ENCODE measurements at places on chromosomes 7 and 10. TPM values are rescaled to one million over a fixed set of nuclear protein-coding genes. Genes with fewer than 3 reads are reported as not detected.

FKBP6 gene
- not detected for total RNA-seq

MYO1G gene
- 1.1 TPM for total RNA-seq

CCT6A gene
- total RNA-seq = 52.3 TPM

TSC22D4 gene
- 36.8 TPM for total RNA-seq

NAT16 gene
- 1.3 TPM for total RNA-seq

SLC26A5 gene
- 0.09 TPM for total RNA-seq

- H3K4me1 ChIP-seq = peaks cover 12% of the 10 kb centered on the region
- peak within 1 kb of the TSS; percentile 66 for H3K27ac ChIP-seq
- H3K36me3 ChIP-seq = no peaks in the 10 kb centered on the region
- H3K27me3 ChIP-seq = no peaks in the 10 kb centered on the region
- DNase-seq = peak; percentile 88
These were observed at the start of gene NIPSNAP2 for GRCh38 chr7:55964261-55965099. Gene NIPSNAP2 (plus strand): TSS chr7:55964585. CDS start chr7:55964610, 25 bp downstream.

- no peak overlapping the region for H3K27ac ChIP-seq
- DNase-seq = no peak
- H3K27me3 ChIP-seq = no peaks in the 10 kb centered on the region
- no peaks in the 10 kb centered on the region for H3K36me3 ChIP-seq
- no peak overlapping the region for H3K4me3 ChIP-seq
These were observed 81.7 kb downstream of the HDAC9 start for GRCh38 chr7:18577096-18577771.

GRCh38 chr7:38049679-38050078 lies 128.4 kb upstream of the STARD3NL start:
- H3K4me3 ChIP-seq = no peak overlapping the region
- H3K4me1 ChIP-seq = no peaks in the 10 kb centered on the region
- H3K27me3 ChIP-seq = no peaks in the 10 kb centered on the region
- H3K27ac ChIP-seq = no peak overlapping the region
- H3K36me3 ChIP-seq = no peaks in the 10 kb centered on the region

DNA sequence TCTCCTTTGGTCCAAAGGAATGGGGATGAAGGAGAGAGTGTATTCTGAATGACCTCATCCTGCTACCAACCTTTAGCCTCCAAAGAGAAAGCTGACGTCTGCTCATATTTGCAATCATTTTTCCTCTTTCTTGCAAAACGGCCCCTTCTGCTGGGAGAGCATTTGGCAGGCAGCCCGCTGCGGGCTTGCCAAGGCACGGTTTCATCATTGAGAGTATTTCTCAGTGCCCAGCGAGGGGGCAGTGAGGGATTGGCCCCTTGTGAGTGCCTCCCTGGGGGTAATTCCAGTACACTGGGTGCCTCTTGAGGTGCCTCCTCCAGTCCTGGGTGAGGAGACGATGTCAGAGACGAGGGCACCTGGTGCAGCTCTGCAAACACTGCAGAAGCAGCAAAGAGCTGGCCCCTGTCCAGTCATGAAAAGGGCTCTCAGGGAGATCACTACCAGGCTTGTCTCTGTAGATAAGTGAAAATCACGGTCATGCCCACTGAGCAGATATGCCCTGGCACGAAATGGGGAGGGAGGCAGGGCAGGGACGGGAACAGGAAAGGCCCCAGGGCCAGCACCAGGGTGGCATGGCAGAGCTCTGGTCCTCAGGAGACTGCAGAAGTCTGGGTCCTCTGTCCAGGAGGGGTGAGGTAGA lies 48.7 kb upstream of the SHH start:
- H3K4me3 ChIP-seq = no peak overlapping the region
- H3K27ac ChIP-seq = no peak overlapping the region
- DNase-seq = peak; percentile 35
- no peaks in the 10 kb centered on the region for H3K36me3 ChIP-seq

DNA sequence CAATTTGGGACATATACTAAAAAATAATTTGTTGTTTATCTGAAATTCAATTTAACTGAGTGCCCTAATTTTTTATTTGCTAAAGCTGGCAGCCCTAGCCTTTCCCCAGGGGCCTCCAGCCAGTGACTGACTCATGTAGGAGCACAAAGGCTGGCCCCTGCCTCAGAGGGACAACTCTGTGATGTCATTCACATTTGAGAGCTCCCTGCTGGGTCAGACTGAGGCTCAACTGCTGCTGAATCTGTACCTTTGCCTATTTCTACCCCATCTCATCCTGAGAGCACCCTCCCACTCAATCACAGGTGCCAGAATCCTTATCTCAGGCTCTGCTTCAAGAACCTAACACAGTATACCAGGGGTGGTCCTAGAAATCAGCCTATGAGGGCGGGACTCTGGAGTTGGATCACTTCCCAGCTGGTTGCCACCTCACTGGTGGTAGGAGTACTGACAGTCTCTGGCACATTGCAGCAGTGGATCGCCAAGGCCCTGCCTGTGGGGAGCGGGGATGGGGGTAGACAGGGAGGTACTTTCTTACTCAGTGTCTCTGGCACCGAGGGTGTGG lies 11.6 kb downstream of the GCK start:
- H3K27me3 ChIP-seq = no peaks in the 10 kb centered on the region
- no peak overlapping the region for H3K4me3 ChIP-seq
- H3K27ac ChIP-seq = no peak overlapping the region
- H3K36me3 ChIP-seq = no peaks in the 10 kb centered on the region

- no peaks in the 10 kb centered on the region for H3K4me1 ChIP-seq
- no peak for DNase-seq
- no peaks in the 10 kb centered on the region for H3K27me3 ChIP-seq
- H3K27ac ChIP-seq = no peak overlapping the region
These were observed 8.2 kb upstream of the FAS start for GRCh38 chr10:88982366-88982765.

DNA sequence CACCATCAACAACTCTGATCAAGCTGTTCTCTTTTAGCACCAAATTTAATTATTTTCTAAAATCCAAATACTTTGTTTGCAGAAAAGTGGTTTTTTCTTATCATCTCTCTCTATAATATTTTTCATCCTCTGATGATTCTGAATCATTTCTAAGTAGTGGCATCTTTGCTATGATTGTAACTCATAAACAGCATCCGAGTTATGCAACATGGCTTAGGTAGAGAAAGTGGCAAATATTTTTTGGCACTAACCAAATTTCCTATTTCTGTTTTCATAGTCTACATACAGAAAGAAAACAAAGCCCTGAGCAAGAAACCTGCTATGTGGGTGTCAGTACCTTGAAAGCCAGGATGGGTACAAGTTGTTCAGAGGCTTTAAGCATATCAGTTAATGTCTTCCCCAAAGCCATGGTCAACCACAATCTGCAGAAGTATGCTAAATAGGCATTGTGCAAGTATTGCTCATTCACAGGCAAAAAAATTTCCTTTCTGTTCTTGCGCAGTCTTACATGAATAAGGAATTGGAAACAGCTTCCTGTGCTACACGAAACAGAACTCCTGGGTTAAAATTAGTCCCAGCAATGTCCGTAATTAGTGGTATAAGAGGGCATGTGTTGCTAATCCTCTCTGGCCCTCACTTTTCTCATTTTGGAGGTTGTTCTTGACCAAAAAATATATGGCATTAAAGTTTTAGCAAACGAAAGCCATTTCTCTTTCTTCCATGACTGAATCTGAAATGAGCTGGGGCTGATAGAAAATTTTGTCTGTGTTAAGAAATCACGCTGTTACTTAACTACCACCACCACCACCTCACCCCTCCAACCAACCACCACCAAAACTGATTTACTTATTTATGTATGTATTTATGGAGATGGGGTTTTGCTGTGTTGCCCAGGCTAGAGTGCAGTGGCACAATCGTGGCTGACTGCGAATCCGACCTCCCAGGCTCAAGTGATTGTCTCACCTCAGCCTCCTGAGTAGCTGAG lies 325.6 kb upstream of the MAGI2 start:
- H3K4me1 ChIP-seq = no peaks in the 10 kb centered on the region
- no peaks in the 10 kb centered on the region for H3K27me3 ChIP-seq
- H3K4me3 ChIP-seq = no peak overlapping the region
- H3K36me3 ChIP-seq = no peaks in the 10 kb centered on the region
- no peak overlapping the region for H3K27ac ChIP-seq
- no peak for DNase-seq

- no peaks in the 10 kb centered on the region for H3K27me3 ChIP-seq
- no peaks in the 10 kb centered on the region for H3K36me3 ChIP-seq
- no peak overlapping the region for H3K27ac ChIP-seq
- no peak overlapping the region for H3K4me3 ChIP-seq
- H3K4me1 ChIP-seq = no peaks in the 10 kb centered on the region
These were observed 263.5 kb upstream of the PODXL start for GRCh38 chr7:131819891-131820290.

- H3K36me3 ChIP-seq = no peaks in the 10 kb centered on the region
- DNase-seq = peak; percentile 4
- no peak overlapping the region for H3K4me3 ChIP-seq
- peaks cover 16% of the 10 kb centered on the region for H3K4me1 ChIP-seq
- H3K27ac ChIP-seq = no peak overlapping the region
These were observed 3.7 kb downstream of the ITPRIP start for GRCh38 chr10:104334561-104334960.

- no peak overlapping the region for H3K4me3 ChIP-seq
- no peak for DNase-seq
- no peaks in the 10 kb centered on the region for H3K36me3 ChIP-seq
- no peaks in the 10 kb centered on the region for H3K27me3 ChIP-seq
These were observed 14.2 kb downstream of the ANK3 start for GRCh38 chr10:60375293-60376004.

DNA sequence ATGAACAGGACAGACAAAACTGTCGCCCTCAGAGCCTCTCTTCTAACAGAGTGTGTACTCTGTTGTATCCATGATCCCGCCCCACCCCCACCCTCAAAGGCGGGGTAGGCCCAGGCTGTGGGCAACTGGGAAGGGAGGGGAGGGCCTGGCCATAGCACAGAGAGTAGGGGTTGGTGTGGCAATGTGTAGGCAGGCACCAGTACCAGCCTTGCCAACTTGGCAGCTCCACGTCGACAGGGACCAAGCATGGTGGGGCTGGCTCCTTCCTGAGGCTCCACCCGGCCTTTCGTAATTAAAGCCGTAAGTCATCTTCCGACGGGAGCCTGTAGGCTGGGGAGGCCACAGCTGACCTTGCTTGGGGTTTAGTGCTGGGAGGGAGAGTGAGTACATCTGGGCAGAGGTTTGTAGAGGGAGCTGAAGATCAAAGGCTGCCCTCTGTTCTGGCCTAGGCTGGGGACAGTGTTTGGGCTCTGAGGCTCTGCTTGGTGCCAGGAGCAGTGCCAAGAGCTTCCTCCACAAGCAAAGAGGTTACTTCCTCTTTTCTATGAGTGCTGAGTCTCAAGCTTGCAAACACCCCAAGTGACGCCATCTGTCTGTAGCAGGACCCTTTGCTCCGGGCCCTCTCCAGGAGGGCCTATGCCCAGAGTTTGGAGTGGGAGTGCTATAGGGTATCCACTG lies 121.6 kb downstream of the C10orf105 start:
- H3K36me3 ChIP-seq = no peaks in the 10 kb centered on the region
- H3K4me1 ChIP-seq = peaks cover 5% of the 10 kb centered on the region
- no peak overlapping the region for H3K4me3 ChIP-seq
- DNase-seq = peak; percentile 23
- H3K27me3 ChIP-seq = no peaks in the 10 kb centered on the region

DNA sequence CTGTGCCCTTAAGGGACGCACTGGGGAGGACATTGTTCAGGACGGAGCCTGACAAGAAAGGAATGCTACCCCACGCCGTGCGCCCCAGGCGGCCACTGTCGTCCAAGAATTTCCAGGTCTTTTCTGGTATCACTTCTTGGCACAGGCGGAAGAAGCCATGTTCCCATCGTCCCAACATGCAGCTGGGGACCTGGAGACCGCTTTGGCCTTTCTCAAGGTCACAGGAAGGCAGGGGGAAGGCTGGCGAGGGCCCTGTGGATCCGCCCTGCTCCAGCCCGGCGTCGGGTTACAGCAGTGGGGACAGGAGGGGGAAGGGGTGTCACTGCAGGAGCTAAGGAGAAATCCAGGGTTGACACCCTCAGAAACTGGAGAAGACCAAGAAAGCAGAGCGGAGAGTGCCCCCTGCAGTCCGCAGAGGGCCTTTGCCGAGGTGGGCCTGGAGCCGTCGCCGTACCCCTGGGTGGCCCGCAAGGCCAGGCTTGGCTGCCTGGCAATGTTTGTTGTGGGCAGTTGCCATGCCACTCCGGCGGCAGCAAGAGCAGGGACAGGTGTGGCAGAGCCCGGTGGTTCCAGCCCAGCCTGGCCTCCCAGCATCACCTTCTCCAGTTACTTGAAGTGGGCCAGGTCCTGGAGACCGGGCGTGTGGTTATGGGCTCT lies 104.1 kb downstream of the LHPP start:
- peaks cover 3% of the 10 kb centered on the region for H3K4me1 ChIP-seq
- H3K4me3 ChIP-seq = peak overlapping the region; percentile 18
- H3K27ac ChIP-seq = no peak overlapping the region

DNA sequence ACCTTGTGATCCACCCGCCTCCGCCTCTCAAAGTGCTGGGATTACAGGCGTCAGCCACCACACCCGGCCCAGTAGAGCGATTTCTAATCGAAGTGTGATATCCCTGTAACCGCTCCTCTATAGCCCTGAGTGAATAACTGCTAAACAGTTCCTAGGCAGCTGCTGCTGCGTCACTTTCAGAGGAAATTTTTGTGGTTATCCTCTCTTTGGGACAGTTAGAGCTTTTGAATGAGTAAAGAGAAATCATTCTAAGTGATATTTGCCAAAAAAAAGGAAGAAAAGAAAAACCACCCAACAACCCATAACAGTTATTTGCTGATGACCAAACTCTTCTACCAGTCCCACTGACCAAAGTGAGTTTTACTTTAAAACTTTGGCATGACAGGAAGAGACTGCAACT lies 59.9 kb downstream of the MKX start:
- H3K36me3 ChIP-seq = no peaks in the 10 kb centered on the region
- H3K4me3 ChIP-seq = no peak overlapping the region

GRCh38 chr10:37855636-37856035 lies 1.8 kb downstream of the ZNF248 start:
- no peaks in the 10 kb centered on the region for H3K36me3 ChIP-seq
- no peak overlapping the region for H3K27ac ChIP-seq
- DNase-seq = no peak

GRCh38 chr10:99470327-99470726 lies 39.9 kb upstream of the GOT1 start:
- H3K4me3 ChIP-seq = no peak overlapping the region
- no peaks in the 10 kb centered on the region for H3K36me3 ChIP-seq
- DNase-seq = no peak
- H3K27ac ChIP-seq = no peak overlapping the region

DNA sequence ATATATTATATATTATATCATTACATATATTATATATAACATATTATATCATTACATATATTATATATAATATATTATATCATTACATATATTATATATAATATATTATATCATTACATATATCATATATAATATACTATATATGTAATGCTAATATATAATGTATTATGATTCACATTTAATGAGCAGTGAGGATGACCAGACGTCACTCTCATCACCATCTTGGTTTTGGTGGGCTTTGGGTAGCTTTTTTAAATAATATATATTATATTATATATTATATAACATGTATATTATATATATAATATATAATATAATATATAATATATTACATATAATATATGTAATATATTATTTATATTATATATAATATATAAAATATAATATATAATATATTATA lies 1189.4 kb upstream of the AUTS2 start:
- no peaks in the 10 kb centered on the region for H3K36me3 ChIP-seq
- no peak overlapping the region for H3K27ac ChIP-seq
- no peak overlapping the region for H3K4me3 ChIP-seq
- no peak for DNase-seq
- H3K27me3 ChIP-seq = no peaks in the 10 kb centered on the region
- no peaks in the 10 kb centered on the region for H3K4me1 ChIP-seq

Measured in pancreas (tissue), 10 donors.